ENCODE measurements at places on chromosomes 7 and 10.

DNA sequence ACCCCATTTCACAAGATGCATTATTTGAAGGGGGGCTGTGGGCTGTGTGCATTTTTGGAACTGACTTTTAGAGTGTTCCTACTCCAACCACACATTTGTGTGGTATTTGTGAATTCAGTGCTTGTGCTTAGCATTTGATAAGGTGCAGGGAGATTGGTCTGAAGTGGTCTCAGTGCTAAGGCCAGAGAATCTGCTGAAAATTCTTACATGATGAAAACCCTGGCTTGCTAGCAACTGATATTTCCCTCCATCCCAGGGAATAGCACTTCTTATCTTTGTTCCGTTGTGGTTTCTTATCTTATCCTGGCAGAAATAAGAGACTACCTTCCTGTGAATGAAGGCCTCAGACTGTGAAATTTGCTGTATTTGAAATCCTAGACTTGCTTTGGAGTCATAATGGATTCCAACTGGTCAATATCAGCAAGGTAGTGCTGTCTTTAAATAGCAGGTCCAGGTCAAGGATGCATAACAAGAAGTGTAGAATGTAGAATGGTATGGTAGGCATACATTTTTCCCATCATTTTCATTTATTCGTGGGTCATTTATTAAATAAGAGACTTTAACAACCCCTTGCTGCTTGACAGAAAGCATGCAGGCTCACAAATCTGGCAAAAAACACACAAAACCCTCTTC lies 986.9 kb downstream of the REEP3 start:
- no peak for DNase-seq

- DNase-seq: no peak
These were observed 34.8 kb downstream of the MDFIC start for GRCh38 chr7:114956702-114957101.

GRCh38 chr7:104855861-104856260 lies 158.1 kb upstream of the KMT2E start:
- no peak for DNase-seq

GRCh38 chr7:133705596-133705995 lies 421.5 kb upstream of the LRGUK start:
- DNase-seq: no peak

Measured in SK-N-DZ (cell line).